Naive thymus-derived CD4-positive, alpha-beta T cell (primary cell): ENCODE measurements at places on chromosomes 7 and 10. TPM values are rescaled to one million over a fixed set of nuclear protein-coding genes. Genes with fewer than 3 reads are reported as not detected.

GRCh38 chr7:92092210-92092609 is 42.1 kb downstream of the CYP51A1 start:
- no peaks in the 10 kb centered on the region for H3K27me3 ChIP-seq
- peaks cover 8% of the 10 kb centered on the region for H3K36me3 ChIP-seq
- H3K4me1 ChIP-seq = no peaks in the 10 kb centered on the region

GRCh38 chr10:70093335-70093944 is 39.2 kb downstream of the AIFM2 start:
- H3K4me1 ChIP-seq = peaks cover 29% of the 10 kb centered on the region
- H3K4me3 ChIP-seq = peak overlapping the region; percentile 73
- H3K27me3 ChIP-seq = no peaks in the 10 kb centered on the region
- H3K36me3 ChIP-seq = no peaks in the 10 kb centered on the region
- H3K27ac ChIP-seq = peak overlapping the region; percentile 79

DNA sequence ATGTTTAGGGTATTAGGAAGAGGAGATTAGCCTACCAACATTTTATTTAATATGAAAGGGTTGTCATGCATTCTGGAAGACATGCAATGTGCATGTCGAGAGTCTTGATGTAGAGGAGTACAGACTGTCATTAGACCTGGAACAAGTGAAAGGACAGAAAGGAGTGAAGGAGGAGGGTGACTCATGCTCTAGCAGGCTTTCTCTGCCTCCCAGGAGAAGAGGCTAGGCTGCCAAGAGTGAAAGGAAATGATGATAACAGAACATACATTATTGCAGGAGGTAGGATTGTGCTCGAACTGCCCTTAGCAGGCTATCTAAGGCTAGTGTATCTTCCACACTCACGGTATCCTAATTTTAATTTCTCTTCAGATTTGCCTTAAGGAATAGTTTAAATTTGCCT is 228.8 kb downstream of the EXOC4 start:
- no peaks in the 10 kb centered on the region for H3K27me3 ChIP-seq
- H3K36me3 ChIP-seq = no peaks in the 10 kb centered on the region
- H3K4me3 ChIP-seq = no peak overlapping the region
- no peak overlapping the region for H3K27ac ChIP-seq
- H3K4me1 ChIP-seq = peaks cover 30% of the 10 kb centered on the region
- no peak for DNase-seq

DNA sequence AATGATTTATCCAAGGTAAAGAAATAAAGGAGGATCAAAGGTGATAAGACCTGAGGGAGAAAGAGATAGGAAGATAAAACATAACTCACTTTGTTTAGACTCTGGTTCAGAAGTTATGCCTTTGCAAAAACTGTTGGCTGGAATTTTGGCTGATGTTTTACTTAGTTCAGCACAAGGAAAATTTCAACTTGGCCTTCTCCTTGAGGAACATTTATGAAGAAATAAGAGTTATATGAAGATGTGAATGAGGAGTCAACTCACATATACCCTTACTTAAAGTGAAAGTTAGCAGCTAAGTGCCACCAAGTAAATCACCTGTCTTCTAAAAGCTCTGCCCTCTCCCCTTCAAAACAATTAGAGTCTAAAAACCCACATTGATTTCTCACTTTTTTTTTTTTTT is 39.7 kb upstream of the COL1A2 start:
- H3K27ac ChIP-seq = no peak overlapping the region
- H3K4me1 ChIP-seq = no peaks in the 10 kb centered on the region
- H3K27me3 ChIP-seq = no peaks in the 10 kb centered on the region

Gene CYP2C8
- total RNA-seq = not detected in 2 replicates

Gene LEP
- 0.10 TPM for total RNA-seq

Gene PPP1R9A
- total RNA-seq = not detected

Gene ZCWPW1
- total RNA-seq = 7.1 TPM
